A549 treated with AZD2906 at 1 μM for 4 hours (cell line): ENCODE measurements at places on chromosomes 2 and 18. TPM values are rescaled to one million over a fixed set of nuclear protein-coding genes. Genes with fewer than 3 reads are reported as not detected.

Gene RGPD8
- total RNA-seq: 2.2 to 3.8 TPM (median 2.6 TPM) in 5 replicates

Gene GREB1
- 2.3 to 4.1 TPM (median 3.5 TPM) in 5 replicates for total RNA-seq

Gene CERKL
- 0.30 to 0.46 TPM (median 0.33 TPM) in 5 replicates for total RNA-seq

Gene CHRND
- total RNA-seq: not detected in 5 replicates

Gene MOGAT1
- total RNA-seq: not detected in 5 replicates

Gene NEU2
- not detected in 5 replicates for total RNA-seq
